ENCODE measurements at places on chromosomes 1 and 21.

DNA sequence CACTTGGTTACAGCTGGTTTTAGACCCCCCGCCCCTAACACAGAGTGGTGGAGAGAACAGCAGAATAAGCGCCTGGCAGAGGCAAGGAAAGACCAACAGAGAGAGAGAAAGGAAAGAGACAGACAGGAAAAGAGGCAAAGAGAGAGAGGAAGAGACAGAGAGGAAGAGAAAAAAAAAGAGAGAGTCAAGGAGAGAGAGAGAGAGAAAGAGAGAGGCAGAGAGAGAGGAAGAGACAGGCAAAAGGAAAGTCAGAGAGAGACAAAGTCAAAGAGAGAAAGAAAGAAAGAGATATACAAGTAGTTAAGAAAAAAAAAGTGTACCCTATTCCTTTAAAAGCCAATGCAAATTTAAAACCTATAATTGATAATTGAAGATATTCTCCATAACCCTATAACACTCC, 13.0 kb upstream of the NEK2 start:
- no peak for DNase-seq

DNA sequence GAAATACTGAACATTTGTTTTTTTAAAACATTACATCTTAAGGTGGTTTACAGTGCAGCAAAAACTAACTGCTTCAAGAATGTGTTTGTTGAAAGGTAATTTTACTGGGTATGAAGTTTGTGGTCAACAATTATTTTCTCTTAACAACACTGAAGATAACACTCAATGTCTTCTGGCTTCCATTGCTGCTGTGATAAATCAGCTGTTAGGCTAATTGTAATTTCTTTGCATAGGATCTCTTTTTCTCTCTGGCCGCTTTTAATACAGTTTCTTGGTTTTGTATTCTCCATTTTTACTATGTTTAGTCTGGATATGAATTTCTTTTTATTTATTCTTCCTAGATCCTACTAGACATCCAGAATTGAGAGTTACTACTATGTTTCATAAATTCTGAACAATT, 44.9 kb downstream of the DOCK7 start:
- DNase-seq, result no peak

DNA sequence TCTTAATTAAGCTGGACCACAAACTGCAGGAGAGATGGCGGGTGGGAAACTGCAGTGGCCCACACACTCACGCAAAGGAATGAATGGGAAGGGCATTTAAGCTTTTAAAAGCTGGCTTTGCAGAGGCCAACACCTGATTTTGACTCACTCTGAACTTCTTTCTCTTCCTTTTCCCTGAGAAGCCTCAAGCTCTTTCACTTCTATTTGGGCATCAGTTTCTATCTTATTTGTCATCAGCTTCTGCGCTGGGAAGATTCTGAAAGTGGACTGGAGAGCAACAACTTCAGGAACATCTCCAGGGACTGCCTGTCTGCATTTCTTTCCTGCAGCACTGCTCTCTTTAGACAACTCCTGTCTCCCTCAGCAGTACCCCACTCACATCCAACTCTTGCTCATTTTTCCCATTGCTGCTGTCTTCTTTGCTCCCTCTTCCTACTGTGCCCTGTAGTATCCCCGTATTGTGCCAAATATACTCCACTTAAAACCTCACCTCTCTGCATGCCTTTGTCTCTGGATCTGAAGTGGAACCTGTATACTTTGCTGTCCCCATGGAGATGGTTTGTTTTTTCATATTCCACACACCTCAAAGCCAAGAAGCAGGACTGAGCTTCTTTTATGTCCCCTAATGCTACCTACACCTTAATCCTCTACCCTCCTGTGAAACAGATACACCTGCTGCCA, 143.3 kb upstream of the JUN start:
- DNase-seq, result no peak

DNA sequence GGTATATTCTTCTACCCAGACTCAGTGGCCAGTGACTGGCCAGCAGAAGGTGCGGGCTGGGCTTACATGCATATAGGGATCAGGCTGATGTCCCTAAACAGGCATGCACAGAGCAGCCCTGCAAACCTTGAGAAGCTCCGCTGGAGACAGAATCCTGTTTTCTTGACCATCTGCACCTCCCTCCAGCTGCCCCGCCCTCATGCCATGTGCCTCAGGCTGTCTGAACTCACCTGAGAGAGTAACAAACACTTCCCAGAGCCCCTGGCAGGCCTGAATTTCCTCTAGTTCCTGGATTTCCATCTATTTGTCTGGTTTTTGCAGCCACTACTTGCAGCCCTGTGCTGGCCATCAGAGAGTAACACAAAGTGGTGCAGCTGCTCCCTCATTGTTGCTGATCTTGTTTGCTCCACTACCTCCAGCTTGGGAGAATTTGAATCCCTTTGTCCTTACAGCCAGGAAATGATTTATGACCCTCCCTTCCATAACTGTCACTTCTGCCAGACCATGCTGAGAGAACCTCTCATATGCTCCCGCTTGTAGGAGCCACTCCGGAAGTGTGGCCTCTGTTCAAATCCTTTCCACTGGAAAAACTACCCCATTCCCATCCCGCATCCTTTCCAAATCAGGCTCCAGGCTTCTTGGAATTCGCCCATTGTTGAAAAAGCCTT, 113.6 kb downstream of the NMNAT2 start:
- no peak for DNase-seq

- DNase-seq, result no peak
These were observed 10.7 kb upstream of the MMEL1 start for GRCh38 chr1:2643414-2644077.

DNA sequence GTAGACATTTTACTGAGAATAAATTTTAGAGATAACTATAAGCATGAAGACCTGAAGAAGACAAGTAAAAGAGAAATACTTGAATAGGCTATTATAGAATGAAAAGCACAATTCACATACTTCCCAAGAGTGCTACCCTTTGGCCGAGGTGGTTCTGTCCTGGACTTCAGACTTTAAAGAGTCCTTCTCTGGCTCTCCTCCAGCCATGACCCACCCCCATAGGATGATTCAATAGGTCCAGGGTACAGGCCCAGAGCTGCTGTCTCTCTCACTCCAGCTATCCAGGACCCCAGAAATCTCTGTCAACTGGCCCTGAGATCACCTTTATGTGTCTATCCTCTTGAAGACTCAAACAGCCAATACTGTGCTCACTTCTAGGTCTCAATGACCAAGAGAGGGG, 1.3 kb upstream of the SMCP start:
- DNase-seq, result no peak

DNA sequence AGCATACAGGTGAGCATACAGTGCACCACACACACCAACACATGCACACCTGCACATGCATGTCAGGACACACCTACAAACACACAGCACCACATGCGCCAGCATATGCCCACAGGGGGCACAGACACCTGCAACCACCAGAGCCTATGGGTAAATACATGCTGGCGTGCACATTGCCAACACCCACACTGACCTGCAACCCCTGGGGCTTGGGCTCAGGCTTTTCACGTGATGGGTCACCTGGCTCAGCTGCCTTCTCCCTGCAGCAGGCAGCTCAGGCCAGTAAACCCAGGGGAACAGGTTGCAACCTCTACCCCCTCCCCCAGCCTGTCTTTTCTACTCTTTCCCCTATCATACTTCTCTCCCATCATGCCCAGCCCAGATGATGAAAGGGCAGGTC, 8.1 kb downstream of the CD247 start:
- DNase-seq, result no peak

DNA sequence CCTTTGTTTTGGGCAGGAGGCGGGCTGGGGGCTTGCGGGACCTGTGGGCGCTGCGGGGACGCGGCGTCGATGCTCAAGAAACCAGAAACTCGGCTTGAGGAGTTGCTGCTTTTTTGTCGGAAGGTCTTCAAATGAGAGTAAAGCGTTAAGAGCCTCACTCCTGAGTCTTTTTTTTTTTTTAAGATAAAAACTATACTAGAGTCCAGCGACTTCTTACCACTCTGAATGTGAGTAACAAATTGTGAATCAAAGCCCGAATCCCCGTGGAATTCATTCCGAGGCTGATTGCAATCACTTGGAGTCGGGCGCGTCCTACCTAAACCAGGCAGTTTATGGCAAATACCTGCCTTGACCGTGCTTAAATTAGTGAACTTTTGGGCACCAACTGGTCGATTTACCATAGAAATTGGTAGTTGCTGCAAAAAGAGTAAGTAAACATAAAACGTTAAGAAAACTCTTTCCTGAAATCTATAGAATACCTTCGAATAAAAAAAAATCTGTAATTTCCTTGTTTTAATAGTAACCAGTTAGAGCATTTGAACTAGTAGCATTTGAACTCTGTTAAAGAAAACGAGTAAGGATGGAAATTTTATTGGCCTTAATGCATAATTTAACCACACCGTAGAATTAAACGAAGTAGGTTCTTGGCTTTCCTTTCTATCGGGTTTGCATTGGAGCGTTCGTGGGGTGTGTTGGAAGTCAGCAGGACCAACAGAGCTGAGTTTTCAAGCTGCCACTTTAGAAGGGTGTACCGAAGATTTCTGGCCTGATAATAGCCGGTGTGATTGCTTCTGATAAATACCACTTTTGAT, 769 bp downstream of the GPSM2 start:
- no peak for DNase-seq

- no peak for DNase-seq
These were observed 61.4 kb downstream of the EPHB2 start for GRCh38 chr1:22772014-22772413.

DNA sequence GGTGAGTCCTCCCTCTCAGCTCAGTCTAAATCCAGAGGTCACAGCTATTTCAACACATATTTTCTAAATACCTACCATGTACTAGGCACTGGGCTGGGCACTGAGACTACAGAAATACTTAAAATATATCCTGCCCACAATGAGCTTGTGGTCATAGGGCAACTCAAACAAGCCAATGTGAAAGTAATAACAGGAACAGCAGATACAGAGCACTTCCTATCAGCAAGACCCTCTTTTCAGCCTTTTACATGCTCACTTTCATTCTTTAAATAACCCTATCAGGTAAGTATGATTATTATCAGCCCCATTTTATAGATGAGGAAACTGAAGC, 71.9 kb downstream of the CD34 start:
- DNase-seq, result no peak

DNA sequence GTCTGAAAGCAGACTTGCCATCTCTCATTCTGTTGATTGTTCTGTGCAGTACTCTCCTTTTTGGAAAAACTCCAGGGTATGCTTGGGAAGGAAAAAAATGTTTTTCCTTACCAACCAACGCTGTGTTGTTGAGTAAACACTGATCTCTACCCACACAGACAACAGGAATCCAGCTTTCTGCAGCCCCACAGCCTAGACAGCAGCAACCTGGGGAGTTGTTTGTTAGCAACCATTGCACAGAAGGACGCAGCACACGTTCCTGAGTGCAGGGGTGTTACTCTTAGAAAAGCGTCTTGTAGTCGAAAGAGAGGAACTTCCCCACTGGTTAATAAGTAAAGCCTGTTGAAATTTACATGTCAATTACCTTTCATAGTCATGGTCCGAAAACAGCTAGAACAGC, 56.6 kb downstream of the SMYD2 start:
- DNase-seq, result no peak

- peak; percentile 55 for DNase-seq
These were observed 4.1 kb upstream of the SH3BGRL3 start for GRCh38 chr1:26275580-26276431.

GRCh38 chr1:150995896-150996295, 10.8 kb downstream of the MINDY1 start:
- DNase-seq, result peak; percentile 46

- DNase-seq, result no peak
These were observed 28.1 kb upstream of the ACBD6 start for GRCh38 chr1:180530501-180530900.

- no peak for DNase-seq
These were observed 29.4 kb downstream of the VPS26C start for GRCh38 chr21:37237764-37238163.

GRCh38 chr1:208644401-208645160, 400.4 kb upstream of the PLXNA2 start:
- DNase-seq, result no peak

DNA sequence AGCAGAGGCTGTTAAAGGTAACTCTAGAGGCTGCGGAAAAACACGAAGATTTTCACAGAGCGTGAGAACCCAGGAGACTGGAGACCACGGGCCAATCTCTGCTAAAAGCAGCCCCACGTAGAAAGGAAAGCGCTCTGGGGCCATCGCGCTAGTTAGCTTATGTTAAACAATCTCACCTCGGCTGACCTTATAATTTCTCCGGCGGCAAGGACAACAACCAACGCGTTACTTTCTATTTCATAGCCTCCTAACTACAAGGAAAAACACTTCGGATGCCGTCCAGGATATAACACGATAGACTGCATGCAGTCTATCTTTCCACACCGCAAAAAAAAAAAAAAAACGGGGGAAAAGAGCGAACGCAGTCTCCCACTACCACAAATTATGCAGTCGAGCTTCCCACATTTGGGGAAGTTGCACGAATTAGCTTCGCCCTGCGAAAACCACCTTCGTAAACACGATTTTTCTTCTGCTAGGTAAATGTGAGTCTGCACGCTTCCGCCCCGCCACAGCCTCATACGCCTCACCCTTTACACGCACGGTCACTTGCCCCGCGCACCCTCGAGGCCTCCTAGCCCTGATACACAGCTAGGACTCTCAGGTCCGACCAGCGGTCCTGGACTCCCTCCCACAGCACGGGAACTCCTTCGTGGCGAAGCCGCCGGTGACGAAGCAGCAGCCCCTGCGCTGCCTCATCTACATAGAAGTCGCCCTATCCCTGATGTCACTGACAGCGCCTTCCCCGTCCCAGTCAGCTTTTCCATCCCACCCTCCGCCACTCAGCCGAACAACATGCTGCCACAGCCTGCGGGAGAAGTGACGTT, 87.8 kb downstream of the PRKAB2 start:
- DNase-seq, result peak; percentile 51

DNA sequence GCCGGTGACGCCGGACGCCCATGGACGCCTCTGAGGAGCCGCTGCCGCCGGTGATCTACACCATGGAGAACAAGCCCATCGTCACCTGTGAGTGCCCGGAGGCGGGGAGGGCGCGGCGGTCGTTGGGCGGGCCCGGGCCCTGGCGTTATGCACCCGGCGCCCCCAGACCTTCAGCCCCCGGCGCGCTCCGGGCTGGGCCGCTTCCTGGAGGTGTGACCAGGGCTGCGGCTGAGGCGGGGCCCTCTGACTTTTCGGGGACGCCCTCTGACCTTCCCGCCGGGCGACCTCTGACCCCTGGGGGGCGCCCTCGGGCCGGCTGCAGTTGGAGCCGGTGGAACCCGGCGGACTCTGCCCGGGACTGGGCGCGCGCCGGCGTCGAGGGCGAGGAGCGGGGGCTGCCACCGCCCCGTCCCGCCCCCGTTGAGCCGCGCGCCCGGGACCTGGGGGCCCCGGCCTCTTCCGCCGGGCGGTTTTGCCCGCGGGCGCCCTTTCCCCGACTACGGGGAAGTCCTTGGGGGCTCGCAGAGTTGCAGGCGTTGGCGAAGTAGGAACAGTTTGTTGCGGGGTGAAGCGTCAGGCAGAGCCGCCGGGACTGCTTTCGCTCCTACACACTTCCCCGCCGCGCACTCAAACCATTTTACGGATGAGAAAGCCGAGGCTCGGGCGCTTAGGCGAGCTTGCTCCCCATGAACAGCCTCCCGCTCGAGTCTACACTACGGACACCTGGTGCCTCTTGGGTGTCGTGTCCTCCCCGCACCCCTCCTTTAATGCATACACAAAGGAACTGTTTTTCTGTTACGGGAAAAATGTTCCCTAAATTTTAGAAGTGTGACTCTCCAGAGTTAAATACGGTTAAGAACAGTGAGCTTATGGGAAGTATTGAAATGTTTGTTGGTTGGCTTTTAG, 618 bp downstream of the TRAPPC10 start:
- peak; percentile 61 for DNase-seq

All from posterior cingulate gyrus (tissue), 11 donors.